Spinal cord (tissue), 10 donors: ENCODE measurements at places on chromosomes 16 and 17. TPM values are rescaled to one million over a fixed set of nuclear protein-coding genes. Genes with fewer than 3 reads are reported as not detected.

DNA sequence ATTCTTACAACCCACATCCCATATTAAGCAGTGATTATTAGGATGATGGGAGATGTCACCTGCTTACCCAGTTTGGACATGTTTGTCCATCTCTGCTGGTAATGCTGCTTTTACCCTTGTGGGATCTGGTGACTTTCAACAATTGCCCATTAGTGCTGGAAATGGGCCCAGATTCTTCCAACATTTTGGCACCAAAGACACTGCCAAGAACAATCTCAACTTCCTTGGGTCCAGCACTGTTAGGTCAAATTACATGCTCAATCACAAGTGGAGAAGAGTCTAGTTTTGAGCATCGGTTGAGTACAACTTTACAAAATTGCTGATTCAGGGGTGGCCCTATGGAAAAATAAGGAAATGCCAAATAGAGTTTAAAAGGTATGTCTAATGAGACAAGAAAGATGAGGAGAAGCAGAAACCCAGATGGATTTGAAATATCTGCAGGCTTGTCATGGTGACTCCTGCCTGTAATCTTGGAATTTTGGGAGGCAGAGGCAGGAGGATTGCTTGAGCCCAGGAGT is 13.0 kb upstream of the ZFP3 start:
- no peak overlapping the region for H3K27ac ChIP-seq
- H3K4me1 ChIP-seq = no peaks in the 10 kb centered on the region
- DNase-seq = no peak

- H3K4me1 ChIP-seq = no peaks in the 10 kb centered on the region
- no peak for DNase-seq
- H3K4me3 ChIP-seq = no peak overlapping the region
- H3K36me3 ChIP-seq = no peaks in the 10 kb centered on the region
Observed at GRCh38 chr16:49112754-49113153, 168.9 kb downstream of the CBLN1 start.

DNA sequence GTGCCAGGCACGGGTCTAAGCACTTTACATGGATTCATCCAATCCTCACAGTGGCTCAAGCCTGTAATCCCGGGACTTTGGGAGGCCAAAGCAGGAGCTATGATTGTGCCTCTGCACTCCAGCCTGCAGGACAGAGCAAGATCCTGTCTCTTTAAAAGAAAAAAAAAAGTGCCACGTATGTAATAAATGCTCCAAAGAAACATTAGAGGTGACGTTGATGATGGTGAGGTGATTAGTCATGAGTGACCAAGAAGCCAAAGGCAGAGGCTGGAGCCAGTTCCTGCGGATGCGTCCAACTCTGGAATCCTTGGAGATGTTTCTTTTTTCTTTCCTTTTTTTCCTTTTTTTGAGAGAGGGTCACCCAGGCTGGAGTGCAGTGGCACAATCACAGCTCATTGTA is 59.4 kb upstream of the SIAH1 start:
- H3K27ac ChIP-seq = peak overlapping the region; percentile 67
- no peaks in the 10 kb centered on the region for H3K27me3 ChIP-seq
- H3K4me3 ChIP-seq = no peak overlapping the region
- DNase-seq = no peak
- H3K4me1 ChIP-seq = no peaks in the 10 kb centered on the region

Gene TEKT1
- total RNA-seq = 18.6 TPM

- no peaks in the 10 kb centered on the region for H3K27me3 ChIP-seq
- no peak for DNase-seq
- H3K36me3 ChIP-seq = no peaks in the 10 kb centered on the region
Observed at GRCh38 chr17:65674246-65675045, 113.0 kb upstream of the AXIN2 start.

DNA sequence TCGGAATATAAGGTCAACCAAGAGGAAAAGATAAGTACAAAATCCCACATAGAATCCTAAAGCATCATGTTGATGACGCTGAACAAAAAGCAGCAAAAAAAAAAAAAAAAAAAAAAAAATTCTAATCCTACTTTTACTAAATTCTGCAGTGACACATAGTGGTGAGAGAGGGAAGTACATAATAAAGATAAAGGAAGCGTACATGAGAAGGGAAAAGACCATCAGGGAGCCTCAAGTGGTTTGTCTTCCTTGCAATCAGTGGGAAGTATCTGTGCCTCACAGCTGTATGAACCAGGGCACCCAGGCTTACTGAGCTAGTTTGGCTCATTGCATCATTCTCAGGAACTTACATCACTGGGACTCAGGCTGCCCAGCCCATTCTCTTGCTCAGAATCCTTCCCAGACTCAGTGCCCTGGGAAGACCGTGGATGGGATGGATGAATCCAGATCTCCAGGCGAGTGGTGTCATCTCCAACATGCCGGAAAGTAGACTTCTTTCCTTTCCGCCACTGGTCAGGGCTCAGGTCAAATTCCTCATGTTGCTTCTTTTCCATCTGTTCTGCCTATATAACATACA is 21.2 kb downstream of the SMG6 start:
- no peak overlapping the region for H3K27ac ChIP-seq
- peak; percentile 77 for DNase-seq
- peaks cover 42% of the 10 kb centered on the region for H3K36me3 ChIP-seq
- H3K27me3 ChIP-seq = no peaks in the 10 kb centered on the region
- no peaks in the 10 kb centered on the region for H3K4me1 ChIP-seq
- no peak overlapping the region for H3K4me3 ChIP-seq

Gene CDRT15
- total RNA-seq = not detected

GRCh38 chr16:75138233-75138632 is 10.1 kb upstream of the ZFP1 start:
- no peak overlapping the region for H3K4me3 ChIP-seq
- no peak for DNase-seq
- H3K27ac ChIP-seq = no peak overlapping the region

Gene PPP1R27
- 0.17 TPM for total RNA-seq

DNA sequence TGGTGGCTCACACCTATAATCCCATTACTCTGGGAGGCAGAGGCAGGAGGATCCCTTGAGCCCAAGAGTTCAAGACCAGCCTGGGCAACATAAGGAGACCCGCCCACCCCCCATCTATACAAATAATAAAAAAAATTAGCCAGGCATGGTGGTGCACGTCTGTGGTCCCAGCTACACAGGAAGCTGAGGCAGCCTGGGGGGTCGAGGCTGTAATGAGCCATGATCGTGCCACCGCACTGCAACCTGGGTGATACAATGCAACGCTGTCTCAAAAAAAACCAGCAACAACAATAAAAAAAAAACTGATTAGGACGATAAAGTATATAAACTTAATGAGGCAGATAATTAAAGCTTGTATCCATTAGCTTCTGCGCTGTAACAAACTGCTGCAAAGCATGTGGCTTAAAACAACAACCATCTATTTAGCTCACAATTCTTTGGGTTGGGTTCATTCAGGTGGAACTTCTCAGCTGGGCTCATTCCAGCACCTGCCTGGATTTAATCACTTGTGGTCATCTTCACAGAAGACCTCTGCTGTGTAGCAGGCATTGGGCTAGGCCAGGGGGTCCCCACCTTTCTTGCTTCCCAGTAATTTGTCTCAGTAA is 45.8 kb downstream of the LCMT1 start:
- peaks cover 7% of the 10 kb centered on the region for H3K4me1 ChIP-seq
- no peak overlapping the region for H3K4me3 ChIP-seq
- peaks cover 30% of the 10 kb centered on the region for H3K36me3 ChIP-seq
- no peaks in the 10 kb centered on the region for H3K27me3 ChIP-seq
- no peak for DNase-seq
- H3K27ac ChIP-seq = no peak overlapping the region

DNA sequence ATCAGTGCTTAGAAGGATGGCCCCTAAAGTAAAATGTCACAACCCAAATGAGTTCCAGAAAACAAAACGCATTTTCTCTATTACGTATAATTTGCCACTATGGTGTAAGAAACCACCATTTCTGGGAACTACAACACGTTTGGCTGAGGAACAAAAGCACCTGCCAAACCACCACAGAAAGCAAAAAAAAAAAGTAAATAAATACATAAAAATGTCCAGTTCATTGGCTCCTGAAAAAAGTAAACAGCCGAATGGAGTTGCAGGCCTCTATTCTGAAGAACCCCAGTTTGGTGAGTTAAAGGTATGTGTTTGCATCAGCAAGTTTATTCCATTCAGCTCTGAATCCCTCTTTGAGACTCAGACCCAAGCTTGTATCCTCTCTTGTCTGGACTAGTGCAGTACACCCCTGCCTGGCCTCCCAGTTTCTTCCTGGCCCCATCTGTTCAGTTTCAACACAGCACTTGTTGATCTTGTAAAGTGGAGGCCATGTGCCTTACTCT is 36.9 kb downstream of the ERN1 start:
- no peak for DNase-seq
- H3K4me3 ChIP-seq = no peak overlapping the region
- no peaks in the 10 kb centered on the region for H3K36me3 ChIP-seq
- no peaks in the 10 kb centered on the region for H3K27me3 ChIP-seq
- H3K4me1 ChIP-seq = no peaks in the 10 kb centered on the region

Gene DLG4
- total RNA-seq = 82.8 TPM

Gene HS3ST4
- 11.1 TPM for total RNA-seq

GRCh38 chr17:27912964-27913363 is 19.8 kb upstream of the LYRM9 start:
- no peaks in the 10 kb centered on the region for H3K27me3 ChIP-seq
- no peak for DNase-seq
- H3K4me3 ChIP-seq = no peak overlapping the region
- no peaks in the 10 kb centered on the region for H3K4me1 ChIP-seq
- no peaks in the 10 kb centered on the region for H3K36me3 ChIP-seq

DNA sequence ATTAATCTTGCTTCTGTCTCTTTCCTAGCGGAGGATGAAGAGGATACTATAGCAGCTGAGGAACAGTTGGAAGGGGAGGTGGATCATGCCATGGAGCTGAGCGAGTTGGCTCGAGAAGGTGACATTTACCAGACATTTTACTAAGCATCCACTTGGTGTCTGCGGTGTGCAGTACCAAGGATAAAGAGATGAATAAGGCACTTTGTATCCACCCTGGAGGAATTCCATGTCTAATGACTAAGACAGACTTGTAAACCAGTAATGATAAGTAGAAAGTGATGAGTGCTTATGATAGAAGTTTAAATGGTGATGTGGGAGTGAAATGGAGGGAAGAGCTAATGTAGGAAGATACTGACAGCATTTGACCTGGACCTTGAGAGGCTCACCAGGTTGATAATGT is 12.0 kb downstream of the SRCAP start:
- no peaks in the 10 kb centered on the region for H3K27me3 ChIP-seq
- H3K27ac ChIP-seq = no peak overlapping the region
- no peak overlapping the region for H3K4me3 ChIP-seq
- H3K36me3 ChIP-seq = peaks cover 90% of the 10 kb centered on the region

DNA sequence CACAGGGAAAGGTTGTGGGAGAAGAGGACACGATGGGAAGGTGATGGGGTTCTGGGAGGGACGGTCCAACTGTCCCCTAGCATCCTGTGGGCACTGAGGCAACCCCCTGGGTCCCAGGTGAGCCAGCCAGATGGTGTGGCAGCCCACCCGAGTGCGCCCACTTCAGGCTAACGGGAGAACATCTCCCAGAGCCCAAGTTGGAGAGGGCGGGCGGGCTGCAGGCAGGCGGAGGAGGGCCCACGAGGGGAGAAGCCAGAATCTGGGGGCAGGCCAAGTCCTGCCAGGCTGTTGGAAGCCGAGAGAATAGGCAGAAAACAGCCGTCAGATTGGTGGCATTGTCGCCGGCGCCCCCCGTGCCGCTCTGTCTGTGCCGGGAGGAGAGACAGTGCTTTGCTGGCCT is 13.8 kb upstream of the ABCC3 start:
- no peak overlapping the region for H3K4me3 ChIP-seq
- H3K27me3 ChIP-seq = no peaks in the 10 kb centered on the region
- no peak overlapping the region for H3K27ac ChIP-seq

- H3K36me3 ChIP-seq = no peaks in the 10 kb centered on the region
- no peak overlapping the region for H3K4me3 ChIP-seq
- H3K4me1 ChIP-seq = peaks cover 17% of the 10 kb centered on the region
Observed at GRCh38 chr16:85974428-85975375, 75.7 kb downstream of the IRF8 start.

- no peaks in the 10 kb centered on the region for H3K36me3 ChIP-seq
- H3K4me1 ChIP-seq = peaks cover 22% of the 10 kb centered on the region
- no peak overlapping the region for H3K4me3 ChIP-seq
- peak overlapping the region; percentile 78 for H3K27ac ChIP-seq
- DNase-seq = no peak
Observed at GRCh38 chr17:66524877-66525276, 222.5 kb downstream of the PRKCA start.

- no peaks in the 10 kb centered on the region for H3K27me3 ChIP-seq
- H3K4me3 ChIP-seq = no peak overlapping the region
- peaks cover 7% of the 10 kb centered on the region for H3K4me1 ChIP-seq
- no peak overlapping the region for H3K27ac ChIP-seq
Observed at GRCh38 chr16:14502932-14503741, 126.9 kb downstream of the PARN start.

DNA sequence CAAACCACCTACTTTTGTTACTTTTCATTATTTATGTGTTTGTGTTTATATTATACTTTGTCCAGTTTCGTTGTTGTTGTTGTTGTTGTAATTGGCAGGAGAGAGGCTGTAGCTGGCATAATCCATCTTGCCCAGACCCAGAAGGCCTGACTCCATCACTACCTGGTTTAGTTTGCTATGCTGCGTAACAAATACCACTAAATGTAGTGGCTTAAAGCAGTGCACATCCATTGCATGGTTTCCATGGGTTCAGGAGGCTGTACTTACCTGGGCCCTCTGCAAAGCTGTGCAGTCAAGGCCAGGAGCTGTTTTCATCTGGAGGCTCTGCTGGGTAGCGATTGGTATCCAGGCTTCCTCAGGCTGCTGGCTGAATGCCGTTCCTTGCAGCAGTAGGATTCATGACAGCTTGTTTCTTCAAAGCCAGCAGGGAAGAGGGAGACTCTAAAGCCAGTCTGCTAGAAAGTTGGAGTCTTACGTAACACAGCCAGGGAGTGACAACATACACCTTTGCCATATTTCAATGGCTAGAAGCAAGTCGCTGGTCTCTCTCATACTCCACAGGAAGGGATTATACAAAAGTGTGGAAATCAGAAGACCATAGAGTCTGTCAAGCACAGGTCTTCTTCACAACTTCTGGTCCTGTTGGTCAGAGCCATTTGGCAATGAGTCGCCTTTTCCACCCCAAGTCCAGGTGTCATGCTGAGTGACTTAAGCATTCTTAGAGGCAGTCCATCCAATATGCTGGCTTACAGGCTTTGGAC is 41.1 kb downstream of the TNRC6C start:
- H3K4me3 ChIP-seq = no peak overlapping the region
- no peak for DNase-seq
- H3K27ac ChIP-seq = no peak overlapping the region
- peaks cover 4% of the 10 kb centered on the region for H3K4me1 ChIP-seq
- no peaks in the 10 kb centered on the region for H3K36me3 ChIP-seq

Gene TOX3
- total RNA-seq = 6.3 TPM

DNA sequence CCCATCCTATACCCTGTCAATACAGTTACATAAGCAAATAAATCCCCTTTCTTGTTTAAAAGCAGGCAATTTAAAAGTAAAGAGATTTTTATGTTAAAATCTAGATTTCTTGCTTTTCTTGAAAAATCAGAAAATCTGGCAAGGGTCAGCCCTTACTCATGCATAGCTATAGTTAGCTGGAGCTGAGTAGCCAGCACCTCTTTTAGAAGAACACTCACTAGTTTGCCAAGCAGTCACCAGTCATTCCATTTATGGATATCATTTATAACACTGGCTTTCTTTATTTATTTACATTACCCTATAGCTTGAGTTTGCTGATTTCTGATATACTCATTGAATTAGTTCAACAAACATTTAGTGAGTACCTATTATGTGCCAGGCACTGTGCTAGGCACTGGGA is 45.7 kb downstream of the NXPH3 start:
- DNase-seq = no peak
- no peak overlapping the region for H3K27ac ChIP-seq
- H3K4me1 ChIP-seq = no peaks in the 10 kb centered on the region
- H3K27me3 ChIP-seq = no peaks in the 10 kb centered on the region
